ENCODE measurements at places on chromosomes 3 and 15.
A peak's percentile ranks its signal among the peaks of the same experiment; 100 is the strongest.

- DNase-seq: peak; percentile 33
These were observed 16.2 kb downstream of the CEP152 start for GRCh38 chr15:48794697-48795134.

GRCh38 chr15:90836296-90836871 is 32.0 kb upstream of the FURIN start:
- no peak for DNase-seq

DNA sequence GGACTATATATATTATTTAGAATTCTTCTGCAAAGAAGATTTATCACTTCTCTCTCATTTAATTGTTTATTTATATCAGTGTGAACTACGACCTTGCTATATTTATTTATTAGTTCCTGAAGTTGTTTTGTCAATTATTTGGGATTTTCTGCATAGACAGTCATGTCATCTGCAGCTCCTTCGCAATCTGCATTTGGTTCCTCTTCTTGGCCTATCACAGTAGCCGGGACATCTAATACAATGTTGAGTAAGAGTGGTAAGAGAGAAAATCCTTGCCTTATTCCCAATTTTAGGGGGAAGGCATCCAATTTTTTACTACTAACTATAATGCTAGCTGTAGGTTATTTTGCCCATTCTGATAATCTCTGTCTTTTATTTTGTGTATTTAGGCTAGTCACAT is 39.4 kb downstream of the FOXL2 start:
- DNase-seq: no peak

DNA sequence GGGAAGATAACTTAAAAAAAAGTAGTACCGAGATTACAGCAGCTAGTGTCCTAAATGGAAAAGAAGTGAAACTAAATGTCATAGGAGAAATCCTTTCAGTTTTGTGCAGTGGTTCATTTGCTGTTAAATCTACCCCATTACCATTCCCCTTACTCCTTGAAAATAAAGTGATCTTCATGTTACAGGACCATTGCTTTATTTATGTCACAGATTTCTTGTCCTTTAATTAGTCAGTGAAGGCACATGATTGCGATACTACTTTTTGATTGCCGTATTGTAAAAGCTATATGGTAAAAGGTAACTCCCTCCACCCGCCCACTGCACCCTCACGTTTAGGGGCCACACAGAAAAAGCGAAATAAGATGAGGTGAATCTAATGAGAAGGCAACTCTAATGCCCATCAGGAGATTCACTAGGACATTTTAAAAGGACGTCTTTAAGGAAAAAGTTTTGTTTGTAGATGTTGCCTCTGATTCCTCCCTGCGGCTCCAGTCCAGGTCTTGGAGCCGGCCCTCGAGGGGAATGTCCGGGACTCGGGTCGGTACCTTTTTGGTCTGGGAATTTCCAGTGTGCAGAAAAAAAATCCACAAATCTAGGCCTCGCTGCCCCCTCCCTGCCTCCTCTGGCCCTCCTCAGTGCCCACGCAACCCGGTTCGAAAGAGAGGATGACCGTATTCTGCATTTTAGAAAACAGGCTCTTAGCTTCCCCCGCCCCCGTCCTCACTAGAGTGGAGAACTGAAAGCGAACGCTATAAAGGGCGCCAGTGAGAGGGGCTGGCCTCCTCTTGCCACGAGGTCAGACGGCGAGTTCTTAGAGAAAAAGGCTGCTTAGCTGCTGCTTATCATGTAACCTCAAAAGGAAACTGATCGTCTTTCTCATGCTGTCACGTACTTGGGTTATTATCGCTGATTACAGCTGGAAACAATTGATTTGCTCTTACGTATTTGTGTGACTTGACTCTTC is 21.8 kb upstream of the NFKBIZ start:
- DNase-seq: peak; percentile 90

GRCh38 chr15:68684476-68684875 is 105.7 kb downstream of the CORO2B start:
- DNase-seq: no peak

Data from ACHN (cell line).